NCI-H1092 treated with DMSO at 0.1 percent for 48 hours (cell line): ENCODE measurements at places on chromosomes 12 and 14.

- DNase-seq, result no peak
Measured at GRCh38 chr12:124695861-124696260, 128.4 kb upstream of the NCOR2 start.

DNA sequence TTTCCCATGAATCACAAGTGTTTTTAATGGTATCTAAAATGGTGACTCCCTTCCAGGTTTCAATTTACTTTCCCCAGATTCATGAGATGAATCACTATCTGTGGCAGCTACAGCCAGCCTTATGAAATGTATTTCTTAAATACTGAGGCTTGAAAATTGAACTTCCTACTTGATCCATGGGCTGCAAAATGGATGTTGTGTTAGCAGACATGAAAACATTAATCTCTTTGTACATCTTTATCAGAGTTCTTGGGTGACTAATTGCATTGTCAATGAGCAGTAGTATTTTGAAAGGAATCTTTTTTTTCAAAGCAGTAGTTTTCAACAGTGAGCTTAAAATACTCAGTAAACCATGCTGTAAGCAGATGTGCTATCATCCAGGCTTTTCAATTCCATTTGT is 250.8 kb downstream of the SLC6A15 start:
- DNase-seq, result no peak

DNA sequence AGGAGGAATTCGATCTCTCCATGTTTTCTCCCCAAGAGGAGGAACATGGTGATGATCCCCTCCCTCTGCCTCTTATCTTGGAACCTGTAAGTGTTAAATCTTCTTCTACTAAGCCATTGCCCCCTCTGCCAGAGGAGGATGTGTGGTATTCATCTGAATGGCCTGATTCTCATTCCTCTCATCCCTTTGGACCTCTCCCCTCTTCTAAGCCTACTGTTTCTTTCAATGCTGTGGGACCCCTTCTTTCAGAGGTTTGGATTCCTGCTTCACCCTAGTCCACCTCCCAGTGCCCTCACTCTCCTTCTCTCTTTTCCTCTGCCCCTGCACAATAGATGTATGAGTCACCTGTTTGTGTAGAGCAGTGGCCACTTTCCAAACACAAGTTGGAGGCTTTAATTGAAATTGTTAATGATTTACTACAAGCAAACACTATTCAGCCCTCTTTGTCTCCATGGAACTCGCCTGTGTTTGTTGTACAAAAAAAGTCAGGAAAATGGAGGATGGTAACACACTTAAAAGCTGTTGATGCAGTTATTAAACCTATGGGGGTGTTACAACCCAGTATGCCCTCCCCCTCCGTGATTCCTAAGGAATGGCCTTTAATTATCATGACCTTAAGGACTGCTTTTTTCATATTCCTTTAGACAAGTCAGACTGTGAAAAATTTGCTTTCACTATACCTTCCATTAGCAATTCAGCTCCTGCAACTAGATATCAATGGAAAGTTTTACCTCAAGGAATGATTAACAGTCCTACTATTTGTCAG is 192.1 kb upstream of the ALG10B start:
- DNase-seq, result no peak

DNA sequence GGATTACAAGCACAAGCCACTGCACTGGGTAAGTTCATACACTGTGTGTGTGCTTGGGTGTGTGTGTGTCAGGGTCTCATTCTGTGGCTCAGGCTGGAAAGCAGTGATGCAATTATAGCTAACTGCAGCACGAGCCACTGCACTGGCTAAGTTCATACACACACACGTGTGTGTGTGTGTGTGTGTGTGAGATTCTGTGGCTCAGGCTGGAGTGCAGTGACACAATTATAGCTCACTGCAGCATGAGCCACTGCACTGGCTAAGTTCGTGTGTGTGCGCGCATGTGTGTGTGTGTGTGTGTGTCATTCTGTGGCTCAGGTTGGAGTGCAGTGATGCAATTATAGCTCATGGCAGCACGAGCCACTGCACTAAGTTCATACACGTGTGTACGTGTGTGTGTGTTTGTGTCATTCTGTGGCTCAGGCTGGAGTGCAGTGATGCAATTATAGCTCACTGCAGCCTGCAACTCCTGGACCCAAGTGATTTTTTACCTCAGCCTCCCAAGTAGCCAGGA is 85.4 kb downstream of the HECTD1 start:
- no peak for DNase-seq

GRCh38 chr12:126538888-126539287 is 1473.7 kb downstream of the AACS start:
- DNase-seq, result no peak
